Coronary artery (tissue), 2 donors: ENCODE measurements at places on chromosomes 3 and 15.
A peak's percentile ranks its signal among the peaks of the same experiment; 100 is the strongest.

DNA sequence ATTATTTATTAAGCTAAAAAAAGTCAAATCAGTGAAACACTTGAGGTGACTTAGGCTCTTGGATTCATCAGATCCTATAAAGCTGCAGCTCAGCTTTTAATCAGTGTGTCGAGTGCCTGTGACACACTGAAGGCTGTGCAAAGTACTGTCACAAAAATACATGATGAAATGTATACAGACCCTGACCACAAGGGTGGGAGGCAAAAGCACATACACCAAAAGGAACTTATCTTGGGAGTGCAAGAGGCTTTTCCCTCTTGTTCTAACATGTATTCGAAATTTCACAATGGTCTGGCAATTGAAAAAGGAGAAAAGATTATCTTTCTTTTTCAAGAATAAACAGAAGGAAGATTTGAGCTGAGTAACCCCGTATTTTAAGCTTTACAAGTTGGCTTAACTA is 35.9 kb downstream of the VGLL4 start:
- no peak for DNase-seq

DNA sequence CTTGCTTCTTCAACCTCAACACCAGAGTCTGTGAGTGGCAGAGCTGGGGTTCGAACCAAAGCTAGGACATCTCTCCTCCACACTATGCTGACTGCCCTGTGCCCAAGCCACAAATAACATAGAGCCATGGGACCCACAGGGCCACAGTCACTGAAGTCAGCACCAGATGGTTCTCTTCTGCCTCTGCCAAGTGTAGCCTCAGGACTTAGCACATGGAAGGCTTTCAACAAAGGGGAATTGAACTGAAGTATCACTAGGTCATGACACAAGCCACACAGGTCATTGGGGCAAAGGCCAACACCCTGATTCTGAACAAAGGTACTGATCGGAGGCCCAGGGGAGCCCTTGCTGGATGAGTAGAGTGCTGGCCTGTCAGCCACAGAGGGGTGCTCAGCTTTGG is 83.6 kb downstream of the BDH1 start:
- no peak for DNase-seq

- DNase-seq: no peak
Observed at GRCh38 chr15:78335985-78336384, 4.2 kb upstream of the CRABP1 start.

GRCh38 chr3:181050738-181051137 is 61.2 kb upstream of the DNAJC19 start:
- DNase-seq: no peak

DNA sequence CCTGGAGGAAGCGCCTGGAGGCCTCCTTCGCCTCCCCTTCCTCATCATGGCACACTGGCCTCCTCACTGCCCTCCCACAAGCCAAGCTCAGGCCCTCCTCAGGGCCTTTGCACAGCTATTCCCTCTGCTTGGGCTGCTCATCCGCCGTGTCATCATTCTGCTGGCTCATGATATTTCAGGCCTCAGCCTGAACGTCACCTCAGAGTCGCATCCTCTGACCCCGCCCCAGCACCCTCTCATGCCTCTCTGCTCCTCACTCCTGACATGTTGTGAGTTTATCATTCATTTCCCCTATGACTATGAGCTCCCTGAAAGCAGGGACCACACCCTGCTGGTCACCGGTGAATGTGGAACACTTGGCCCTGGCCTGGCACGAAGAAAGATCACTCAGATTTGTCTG is 20.7 kb upstream of the POC1A start:
- no peak for DNase-seq

- no peak for DNase-seq
Observed at GRCh38 chr3:143763564-143764162, 84.6 kb downstream of the SLC9A9 start.

DNA sequence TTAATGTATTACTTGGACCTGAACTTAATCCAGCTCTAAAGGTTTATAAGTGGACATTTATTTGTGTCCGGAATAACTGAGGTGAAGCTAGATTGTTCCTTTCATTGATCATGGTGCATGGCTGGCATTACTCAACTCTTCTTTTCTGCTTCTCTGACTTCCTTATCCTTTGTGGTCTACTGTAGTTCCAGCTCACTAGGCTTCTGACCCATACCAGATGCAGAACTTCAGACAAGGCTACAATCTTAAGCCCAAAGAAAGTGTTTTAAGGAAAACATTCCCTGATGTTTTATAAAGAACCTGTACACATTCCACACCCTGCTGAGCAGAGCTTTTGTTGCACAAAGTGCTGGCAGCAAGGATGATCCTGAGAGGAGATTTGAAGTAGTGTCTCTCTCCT is 250.8 kb upstream of the TGFBR2 start:
- no peak for DNase-seq

GRCh38 chr3:195546130-195546560 is 3.0 kb upstream of the PPP1R2 start:
- DNase-seq: peak; percentile 81

GRCh38 chr15:92627014-92627413 is 28.6 kb downstream of the FAM174B start:
- no peak for DNase-seq

GRCh38 chr3:149593418-149594160 is 64.2 kb downstream of the WWTR1 start:
- no peak for DNase-seq

DNA sequence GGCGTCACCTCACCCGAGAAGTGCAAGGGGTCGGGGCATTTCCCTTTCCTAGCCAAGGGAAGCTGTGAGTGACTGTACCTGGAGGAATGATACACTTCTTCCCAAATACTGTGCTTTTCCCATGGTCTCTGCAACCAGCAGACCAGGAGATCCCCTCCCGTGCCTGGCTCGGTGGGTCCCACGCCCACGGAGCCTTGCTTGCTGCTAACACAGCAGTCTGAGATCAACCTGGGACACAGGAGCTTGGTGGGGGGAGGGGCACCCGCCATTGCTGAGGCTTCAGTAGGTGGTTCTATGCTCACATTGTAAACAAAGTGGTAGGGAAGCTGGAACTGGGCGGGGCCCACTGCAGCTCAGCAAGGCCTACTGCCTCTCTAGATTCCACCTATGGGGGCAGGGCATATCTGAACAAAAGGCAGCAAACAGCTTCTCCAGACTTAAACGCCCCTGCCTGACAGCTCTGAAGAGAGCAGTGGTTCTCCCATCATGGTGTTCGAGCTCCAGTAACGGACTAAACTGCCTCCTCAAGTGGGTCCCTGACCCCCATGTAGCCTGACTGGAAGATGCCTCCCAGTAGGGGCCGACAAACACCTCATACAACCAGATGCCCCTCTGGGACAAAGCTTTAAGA is 31.4 kb upstream of the ABHD5 start:
- DNase-seq: no peak

GRCh38 chr3:177443469-177443868 is 246.2 kb upstream of the TBL1XR1 start:
- DNase-seq: no peak

DNA sequence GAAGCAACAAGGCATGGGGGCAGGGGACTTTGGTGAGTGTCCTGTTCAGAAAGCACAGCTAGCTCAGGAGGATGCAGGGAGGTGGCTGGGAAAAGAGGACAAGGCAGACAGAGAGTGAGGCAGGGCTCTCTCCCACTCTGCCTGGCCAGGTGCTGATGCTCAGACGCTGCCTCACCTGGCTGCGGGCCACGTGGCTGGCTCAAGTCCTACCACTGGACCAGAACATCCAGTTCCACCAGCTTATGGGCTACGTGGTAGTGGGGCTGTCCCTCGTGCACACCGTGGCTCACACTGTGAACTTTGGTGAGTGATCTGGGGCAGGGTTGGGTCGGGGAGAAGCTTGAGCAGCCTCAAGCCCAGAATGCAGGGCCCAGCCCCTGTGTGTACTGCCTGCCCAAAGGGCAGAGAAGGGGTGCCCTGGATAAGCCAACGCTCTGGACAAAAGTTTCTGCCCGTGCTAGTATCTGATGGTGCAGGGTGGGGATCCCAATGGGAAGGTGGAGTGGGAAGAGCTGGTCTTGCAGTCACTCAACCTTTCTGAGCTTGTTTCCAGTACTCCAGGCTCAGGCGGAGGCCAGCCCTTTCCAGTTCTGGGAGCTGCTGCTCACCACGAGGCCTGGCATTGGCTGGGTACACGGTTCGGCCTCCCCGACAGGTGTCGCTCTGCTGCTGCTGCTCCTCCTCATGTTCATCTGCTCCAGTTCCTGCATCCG is 20.9 kb downstream of the NOX5 start:
- DNase-seq: peak; percentile 57

DNA sequence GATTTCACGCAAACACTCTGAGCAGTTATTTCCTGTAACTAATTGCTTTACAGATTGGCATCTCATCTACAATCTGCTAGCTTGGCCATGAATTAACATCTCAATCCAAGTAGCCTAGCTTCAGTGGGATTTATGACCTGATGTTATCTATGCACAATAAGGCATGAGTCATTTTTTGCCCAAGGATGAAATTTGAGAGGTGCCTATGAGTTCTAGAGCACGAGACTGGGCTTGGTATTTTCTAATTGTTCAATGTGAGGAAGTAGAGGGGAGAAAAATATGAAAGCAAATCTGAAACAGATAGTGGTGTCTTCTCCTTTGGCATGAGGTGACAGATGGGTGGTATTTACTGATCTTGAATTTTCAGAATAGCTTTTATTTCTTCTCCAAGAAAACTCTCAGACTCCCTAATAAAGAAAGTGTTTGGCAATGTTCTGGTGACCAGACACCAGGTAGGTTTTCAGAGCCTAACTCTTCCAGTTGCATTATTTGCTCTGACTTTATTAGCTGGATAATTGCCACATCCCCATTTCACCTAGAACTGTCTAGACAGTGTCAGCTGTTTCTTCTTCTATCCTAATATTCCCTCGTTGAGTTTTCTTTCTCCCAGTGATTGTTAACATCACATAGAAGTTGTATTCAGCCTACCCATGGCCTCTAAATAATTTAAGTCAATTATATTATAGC is 301.0 kb upstream of the UMPS start:
- no peak for DNase-seq

- no peak for DNase-seq
Observed at GRCh38 chr3:185824051-185825005, 514 bp downstream of the IGF2BP2 start.

GRCh38 chr3:98921957-98922356 is 20.5 kb upstream of the DCBLD2 start:
- no peak for DNase-seq

DNA sequence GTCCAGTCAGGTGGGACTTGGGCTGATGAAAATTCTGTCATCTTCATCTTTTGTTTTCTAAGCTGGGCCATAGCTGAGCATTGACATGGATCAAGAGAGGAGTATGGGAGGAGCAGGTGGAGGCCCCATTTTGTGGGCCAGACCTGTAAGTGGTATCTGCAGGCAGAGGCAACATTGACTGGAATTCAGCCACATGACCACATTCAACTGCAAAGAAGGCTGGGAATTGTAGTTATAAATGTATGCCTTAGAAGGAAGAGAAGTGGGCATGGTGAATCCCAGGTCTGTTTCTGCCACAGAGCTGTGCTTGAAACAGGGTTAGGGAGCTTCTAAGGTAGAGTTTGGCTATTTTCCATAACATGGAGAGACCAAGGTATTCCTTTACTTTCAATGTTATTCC is 11.4 kb downstream of the KCNAB1 start:
- no peak for DNase-seq

- DNase-seq: no peak
Observed at GRCh38 chr3:12501360-12502020, 17.2 kb downstream of the TSEN2 start.

DNA sequence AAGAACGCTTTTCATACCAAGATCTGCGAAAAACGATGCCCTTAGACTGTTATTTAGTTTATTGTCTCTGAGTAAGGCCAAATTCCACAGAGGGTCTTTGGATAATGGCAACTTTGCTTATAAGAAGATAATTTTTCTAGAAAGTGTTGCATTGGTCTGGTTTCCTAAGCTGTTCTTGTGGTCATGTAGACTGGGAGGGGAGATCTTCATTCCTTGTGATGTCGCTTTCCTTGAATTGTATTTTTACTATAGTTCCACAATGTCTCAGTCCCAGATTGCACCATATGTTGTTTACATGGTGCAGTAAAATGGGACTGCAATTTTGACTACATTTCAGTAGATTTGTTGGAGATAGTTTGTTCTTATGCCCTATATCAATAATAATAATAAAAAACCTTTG is 28.8 kb upstream of the ST3GAL6 start:
- DNase-seq: no peak

DNA sequence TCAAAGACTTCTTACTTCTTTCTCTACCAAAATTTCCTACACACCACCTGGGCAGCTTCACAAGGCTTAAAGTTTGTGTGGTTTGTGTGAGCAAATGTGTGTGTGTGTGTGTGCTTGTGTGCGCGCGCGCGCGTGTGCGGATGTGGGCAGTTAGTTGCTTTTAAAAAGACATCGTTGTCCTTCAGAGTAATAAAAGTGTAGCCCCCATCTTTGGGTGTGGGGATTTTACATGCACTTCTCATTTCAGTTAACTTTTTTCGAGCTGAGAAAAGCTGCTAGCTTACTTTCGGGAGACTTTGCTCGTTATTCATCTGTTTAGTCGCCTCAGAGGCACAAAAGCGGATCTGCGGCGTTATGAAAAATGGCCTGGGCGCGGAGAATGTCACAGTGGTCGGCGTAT is 36.0 kb downstream of the ZIC4 start:
- no peak for DNase-seq

DNA sequence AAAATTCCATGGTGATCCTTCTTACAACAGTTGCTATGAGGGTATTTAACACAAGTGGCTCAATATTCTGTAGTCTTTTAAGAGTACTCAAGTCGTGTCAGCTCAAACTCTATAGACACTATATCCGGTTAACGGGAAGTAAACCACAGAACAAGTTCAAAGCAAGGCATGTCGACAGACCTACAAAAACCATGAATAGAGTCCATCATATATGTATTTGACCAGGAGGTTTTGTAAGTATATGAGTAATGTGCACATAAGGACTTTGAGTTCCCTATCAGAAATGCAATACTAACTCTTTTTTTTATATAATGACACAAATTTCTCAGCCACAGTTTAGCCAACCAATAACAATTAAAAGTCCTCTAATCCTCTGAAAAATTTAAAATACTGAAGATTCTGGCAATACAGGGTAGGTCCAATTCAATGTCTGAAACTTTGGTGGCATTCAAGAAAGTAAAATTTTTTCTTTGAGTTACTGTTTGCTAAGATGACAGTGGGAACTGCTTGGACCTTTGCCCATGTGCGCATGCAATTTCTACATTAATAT is 93.7 kb downstream of the NEK10 start:
- no peak for DNase-seq

GRCh38 chr3:128480278-128480677 is 12.7 kb downstream of the GATA2 start:
- no peak for DNase-seq

GRCh38 chr3:51391075-51391565 is at the start of gene RBM15B:
Gene RBM15B, plus strand, starts transcription at chr3:51391285. Its CDS starts 115 bp downstream, at chr3:51391400.
- peak; percentile 98 for DNase-seq

- DNase-seq: no peak
Observed at GRCh38 chr3:169228522-169228921, 435.0 kb downstream of the MECOM start.
